ENCODE measurements at places on chromosomes 11 and 22. TPM values are rescaled to one million over a fixed set of nuclear protein-coding genes. Genes with fewer than 3 reads are reported as not detected.

Gene NRXN2
- total RNA-seq = 3.0 TPM

Gene RBMXL2
- total RNA-seq = not detected

Gene SCGB1A1
- total RNA-seq = not detected

Gene EFCAB6
- 1.1 TPM for total RNA-seq

Gene MMP1
- total RNA-seq = 0.60 TPM

Gene SPTBN2
- 15.7 TPM for total RNA-seq

Gene ART1
- total RNA-seq = not detected

GRCh38 chr11:11397036-11397415, 44.0 kb upstream of the CSNK2A3 start:
- no peak for DNase-seq

- no peak for DNase-seq
These were observed 291.8 kb upstream of the DDI1 start for GRCh38 chr11:103744496-103745153.

DNA sequence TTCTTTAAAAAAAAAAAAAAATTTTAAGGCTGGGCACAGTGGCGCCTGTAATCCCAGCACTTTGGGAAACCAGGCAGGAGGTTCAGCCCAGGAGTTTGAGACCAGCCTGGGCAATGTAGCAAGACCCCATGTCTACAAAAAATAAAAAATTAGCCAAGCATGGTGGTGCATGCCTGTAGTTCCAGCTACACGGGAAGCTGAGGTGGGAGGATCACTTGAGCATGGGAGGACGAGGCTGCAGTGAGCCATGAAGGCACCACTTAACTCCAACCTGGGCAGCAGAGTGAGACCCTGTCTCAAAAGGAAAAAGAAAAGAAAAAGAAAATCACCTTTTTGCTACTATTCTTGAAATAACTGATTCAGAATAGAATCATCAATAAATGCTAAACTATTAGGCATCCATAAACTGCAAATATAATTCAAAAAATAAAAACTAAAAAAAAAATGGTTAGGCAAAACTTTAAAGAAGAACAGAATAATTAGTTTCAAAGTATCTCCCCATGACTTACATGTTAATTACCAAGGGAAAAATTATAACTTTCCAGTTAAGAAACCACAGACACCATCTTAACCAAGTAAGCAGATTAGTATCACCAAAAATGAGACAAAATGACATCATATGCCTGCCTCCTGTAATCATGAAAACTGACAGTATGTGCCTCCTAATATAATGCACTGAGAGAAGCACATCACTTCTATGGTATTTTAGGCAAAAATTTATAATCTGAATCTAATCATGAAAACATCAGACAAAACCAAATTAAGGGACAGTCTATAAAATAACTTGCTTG, 63.6 kb downstream of the DENND5A start:
- no peak for DNase-seq

DNA sequence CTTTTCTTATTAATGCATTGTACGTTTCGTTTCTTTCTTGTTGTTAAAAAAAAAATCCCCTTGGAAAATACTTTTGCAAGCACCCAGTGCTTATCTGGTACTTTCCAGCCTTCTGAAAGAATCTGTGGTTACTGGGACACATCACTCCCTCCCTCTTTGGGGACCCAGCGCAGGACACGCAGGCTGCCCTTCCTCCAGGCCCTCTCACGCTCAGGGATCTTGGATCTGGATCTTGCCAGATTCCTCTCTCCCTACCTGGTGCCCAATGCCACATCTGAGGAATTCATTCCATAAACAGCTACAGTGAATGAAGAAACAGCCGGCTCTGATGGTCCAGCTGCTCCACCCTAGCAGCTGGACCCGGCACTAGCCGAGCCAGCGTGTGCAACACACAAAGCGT, 55.7 kb downstream of the PHF21B start:
- DNase-seq = no peak

DNA sequence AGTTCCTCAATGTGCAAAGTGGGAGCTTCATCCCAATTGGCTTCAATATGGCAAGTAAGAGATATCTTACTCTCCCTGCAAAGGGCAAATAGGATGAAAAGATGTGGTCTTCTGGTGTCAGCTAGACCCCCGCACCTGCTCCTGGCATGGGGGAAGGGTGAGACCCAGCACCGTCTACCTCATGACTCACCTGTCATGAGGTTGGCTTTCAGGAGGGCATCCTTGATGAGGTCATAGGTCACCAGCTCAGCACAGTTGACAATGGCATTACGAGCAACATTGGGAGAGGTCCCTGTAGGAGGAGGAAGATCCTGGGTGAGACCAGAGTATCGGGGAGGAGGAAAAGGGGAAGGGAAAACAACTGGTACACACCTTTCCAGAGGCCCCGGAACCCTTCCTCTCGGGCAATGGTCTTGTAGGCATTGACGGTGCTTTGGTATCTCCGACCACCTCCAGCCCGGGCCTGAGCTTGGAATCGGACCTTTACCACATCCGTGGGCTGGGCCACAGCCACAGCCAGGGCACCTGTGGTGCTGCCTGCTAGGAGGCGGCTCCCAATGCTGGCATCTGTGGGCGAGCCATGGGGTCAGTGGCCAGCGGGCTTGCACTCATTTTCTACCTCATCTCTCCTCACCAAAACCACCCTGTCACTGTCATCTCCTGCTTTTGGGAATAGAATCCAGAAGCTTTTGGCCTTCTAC, 6.0 kb downstream of the UCP2 start:
- peak; percentile 79 for DNase-seq

DNA sequence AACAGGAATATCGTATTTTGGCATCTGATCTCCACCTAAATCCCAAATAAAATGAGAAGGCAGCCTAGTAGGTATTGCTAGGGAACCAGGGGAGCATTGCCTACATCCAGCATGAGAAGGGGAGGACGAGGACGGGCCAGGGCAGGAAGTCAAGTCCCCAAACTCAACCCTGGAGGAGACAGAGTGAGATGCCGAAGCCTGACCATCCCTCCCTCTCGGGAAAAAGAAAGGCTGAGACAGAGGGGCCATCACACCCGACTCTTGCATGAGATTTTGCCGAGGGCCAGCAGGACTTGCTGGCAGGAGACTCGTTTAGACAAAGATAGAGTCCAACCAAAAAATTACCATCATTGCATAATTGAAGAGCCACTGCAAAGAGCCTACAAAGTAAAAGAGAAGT, 50.2 kb upstream of the SPATA19 start:
- DNase-seq = no peak

- no peak for DNase-seq
These were observed 41.0 kb downstream of the FDX1 start for GRCh38 chr11:110470716-110471115.

DNA sequence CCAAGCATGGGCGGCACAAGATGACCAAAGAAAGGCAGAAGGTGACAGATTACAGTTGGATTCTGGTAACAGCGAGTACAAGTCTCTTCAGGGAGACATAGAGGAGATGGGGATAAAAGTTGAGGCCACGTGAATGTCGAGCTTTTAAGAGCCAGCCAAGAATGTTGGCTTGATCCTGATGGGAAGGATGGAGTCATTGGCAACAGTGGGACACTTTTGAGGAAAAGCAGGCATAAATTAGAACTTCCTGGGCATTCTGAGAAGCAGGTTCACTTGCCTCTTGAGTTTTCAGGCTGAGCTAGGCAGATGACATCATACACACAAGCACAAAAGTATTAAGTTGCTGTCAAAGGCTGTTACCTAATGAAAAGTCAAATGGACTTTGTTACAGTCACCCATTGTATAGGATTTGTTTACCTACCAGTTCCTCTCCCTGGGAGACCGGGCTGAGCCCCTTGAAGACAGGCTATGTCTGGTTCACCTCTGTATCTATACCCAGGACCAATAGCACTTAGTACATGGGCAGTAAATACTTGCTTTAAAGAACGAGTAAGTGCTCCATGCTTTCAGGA, 41.1 kb downstream of the TNRC6B start:
- DNase-seq = no peak

DNA sequence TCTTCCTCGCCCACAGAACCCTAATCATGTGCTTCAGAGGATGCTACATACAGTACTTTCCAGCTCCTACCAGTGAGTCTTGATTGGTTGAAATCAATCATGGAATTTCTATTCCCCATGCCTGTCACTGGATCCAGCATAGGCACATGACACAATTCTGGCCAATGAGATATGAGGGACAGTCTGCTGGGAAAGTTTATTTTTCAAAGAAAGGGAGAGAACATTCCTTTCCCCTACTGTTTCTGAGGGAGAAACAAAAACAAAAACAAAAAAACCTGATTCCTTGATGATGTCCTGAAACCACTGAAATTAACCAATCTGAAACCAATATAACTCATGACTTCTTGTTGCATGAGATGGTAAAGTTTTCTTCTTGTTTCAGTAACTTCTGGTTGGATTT, 3.3 kb upstream of the RCN1 start:
- DNase-seq = no peak

GRCh38 chr11:94068764-94069163, 47.6 kb downstream of the HEPHL1 start:
- no peak for DNase-seq

DNA sequence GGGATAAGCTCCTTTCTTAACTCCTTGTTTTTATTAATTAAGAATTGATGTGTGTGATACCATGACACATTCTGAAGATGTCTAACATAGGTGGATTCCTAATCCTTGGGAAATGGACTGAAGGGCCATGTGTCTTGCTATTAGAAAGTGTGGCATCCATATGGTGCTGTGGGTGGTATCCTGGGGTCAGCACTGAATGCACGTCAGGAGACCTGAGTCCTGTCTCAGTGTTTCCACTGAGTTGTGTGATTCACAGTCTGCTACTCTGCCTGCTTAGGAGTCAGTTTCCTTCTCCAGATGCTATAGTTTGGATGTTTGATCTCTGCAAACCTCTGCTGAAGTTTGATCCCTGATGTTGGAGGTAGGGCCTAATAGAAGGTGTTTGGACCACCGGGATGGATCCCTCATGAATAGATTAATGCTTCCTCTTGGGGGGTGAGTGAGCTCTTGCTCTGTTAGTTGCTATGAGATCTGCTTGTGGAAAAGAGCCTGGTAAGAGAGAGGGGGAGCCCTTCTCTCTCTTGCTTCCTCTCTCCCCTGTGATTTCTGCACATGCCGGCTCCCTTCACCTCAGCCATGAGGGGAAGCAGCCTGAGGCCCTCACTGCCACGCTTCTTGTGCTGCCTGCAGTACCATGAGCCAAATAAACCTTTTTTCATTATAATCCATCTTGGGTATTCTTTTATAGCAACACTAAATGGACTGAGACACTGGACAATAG, 666.5 kb downstream of the NTM start:
- no peak for DNase-seq

- DNase-seq = no peak
These were observed 133.7 kb upstream of the HSD17B12 start for GRCh38 chr11:43546561-43547429.

DNA sequence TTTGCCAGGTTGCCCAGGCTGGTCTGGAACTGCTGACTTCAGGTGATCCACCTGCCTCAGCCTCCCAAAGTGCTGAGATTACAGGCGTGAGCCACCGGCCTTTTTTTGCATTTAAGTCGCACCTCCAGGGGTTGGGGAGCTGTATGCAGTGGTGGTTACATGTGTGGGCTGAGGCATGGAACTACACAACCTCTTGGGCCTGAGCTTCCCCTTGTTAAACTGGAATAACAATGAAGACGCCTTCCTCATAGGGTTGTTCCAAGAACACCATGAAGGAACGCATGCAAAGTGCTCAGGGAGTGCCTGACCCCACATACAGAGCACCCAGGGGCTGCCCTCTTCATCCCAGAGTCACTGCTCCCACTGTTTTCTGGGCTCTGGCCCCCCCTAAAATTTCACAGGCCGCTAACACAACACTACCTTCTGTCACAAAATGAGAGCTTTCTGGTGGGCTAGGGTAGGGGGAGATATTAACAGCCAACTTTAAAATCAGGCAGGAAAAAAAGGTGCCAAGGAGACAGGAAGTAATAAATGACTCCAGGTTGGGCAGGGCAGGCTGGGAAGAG, 1.3 kb upstream of the FAM118A start:
- DNase-seq = no peak

- DNase-seq = no peak
These were observed 28.6 kb downstream of the CSRP3 start for GRCh38 chr11:19173004-19173689.

GRCh38 chr11:72326151-72326848, 82.3 kb upstream of the PHOX2A start:
- no peak for DNase-seq

DNA sequence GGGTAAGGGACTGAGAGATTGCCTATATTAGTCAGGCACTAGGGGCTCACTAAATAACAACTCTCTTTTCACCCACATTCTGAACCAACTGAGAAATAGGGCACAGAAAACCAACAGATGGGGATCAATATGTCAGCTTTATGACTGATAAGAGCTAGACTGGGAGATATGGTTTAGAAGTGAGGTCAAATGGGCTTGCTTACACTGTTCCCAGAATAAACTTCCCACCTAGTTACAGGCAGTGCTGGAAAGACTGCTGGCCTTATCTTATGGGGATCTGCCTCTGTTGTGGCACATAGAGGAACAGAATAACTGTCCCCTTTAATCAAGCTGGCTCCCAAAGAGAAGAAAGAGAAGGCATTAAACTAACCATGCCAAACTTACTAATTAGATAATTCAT, 10.6 kb upstream of the RRAS2 start:
- DNase-seq = no peak

DNA sequence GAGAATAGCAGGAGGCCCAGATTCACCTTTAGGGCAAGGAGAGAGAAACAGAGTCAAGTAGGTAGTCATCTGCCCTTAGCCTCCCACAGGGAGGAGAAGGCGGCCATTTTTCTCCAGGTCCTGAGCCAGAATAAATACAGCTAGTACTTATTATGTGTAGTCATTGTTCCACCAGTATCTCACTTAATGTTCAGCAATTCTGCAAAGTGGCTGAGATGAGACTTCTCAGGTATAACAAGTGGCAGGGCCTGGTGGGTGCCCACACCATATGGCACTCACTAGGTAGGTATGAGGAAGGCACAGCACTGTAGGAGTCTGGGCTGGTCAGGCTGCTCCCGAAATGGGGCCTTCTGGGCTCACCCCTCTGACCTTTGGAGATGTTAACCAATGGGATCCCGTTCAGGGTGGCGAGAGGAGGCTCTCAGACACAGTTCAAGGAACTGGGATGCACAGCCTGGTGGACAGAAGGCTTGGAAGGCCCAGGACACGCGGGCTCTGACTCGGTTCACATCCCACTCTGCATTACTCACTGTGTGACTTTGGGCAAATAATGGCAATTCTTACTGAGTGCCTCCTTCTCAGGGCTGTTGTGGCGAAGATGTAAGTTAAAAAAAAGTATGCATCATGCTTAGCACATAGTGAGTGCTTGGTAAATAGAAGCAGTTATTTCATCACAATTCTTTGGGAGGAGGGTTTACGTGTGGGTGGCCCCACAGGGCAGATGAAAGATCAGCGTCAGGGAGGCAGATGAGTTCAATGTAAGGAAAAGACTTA, 25.1 kb downstream of the RTN4RL2 start:
- DNase-seq = no peak

GRCh38 chr22:20760084-20760483, 13.8 kb upstream of the SERPIND1 start:
- DNase-seq = no peak

DNA sequence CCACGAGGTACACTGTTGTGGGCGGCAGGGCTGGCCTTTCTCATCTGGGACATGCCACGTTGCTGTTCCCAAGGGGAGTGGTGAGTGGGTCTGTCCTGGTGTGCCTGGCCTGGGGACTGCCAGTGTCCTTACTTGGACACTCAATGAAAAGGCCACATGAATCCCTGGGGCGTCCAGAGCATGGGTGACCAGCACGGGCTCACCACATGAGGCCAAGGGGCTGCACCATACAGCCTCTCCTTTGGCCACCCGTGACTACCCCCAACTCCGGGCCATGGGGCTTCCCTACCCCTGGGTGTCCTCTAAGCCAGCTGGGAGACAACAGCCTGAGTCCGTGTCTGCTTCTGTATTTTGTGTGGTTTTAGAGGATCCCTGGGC, 20.2 kb upstream of the TXNRD2 start:
- DNase-seq = no peak
